Renal pelvis (tissue), 12 donors: ENCODE measurements at places on chromosomes 11 and 22.

- DNase-seq = no peak
Observed at GRCh38 chr11:6962673-6963072, 36.4 kb downstream of the ZNF215 start.

DNA sequence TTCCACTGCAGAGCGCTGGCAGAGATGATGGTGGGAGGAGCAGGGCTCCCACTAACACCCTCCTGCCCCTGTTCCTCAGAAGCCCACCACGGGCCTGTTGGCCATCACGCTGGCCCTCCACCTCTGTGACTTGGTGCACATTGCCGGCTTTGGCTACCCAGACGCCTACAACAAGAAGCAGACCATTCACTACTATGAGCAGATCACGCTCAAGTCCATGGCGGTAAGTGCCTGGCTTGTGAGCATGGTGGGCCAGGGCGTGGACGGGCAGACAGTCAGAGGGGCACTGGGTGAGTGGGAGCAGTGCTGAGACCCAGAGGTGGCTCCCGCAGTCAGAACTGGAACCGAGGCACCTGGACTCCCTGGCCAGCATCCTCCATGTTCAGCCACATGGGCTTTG lies 57.9 kb downstream of the ST3GAL4 start:
- DNase-seq = no peak

GRCh38 chr22:38017939-38018885 lies 33.9 kb upstream of the SOX10 start:
- no peak for DNase-seq

DNA sequence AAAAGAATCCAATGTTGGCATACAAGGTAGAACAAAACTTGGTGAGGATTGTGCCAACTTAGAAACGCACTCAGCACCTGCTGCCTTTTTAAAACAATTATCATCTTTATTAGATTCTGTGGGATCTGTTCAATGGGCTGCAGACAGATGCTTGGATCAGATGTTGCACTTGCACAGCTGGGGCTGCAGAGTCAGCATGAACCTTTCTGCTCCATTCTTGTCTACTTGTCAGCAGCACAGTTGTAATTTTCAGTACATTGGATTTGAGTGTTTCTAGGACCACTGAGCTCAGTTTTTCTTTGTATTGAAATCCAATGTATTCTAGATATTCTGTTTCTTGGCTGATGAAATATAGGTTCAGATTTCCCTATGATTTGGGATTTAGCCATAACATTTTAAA lies 164.5 kb downstream of the LUZP2 start:
- no peak for DNase-seq

DNA sequence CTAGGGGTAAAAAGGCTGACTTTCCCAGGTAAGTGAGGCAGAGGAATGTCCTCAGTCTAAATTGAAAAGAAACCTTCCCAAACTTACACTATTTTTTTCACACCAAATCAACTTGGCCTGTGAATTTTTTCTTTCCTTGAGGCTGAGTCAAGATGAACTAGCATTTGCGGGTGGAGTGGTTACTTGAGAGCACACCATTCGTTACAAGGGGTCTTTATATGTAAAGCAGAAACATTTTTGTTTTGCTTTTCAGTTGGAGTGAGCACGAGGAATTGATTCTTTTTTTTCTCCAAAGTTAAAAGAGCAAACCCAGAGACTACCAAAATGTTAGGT lies 36.4 kb downstream of the MAML2 start:
- no peak for DNase-seq

DNA sequence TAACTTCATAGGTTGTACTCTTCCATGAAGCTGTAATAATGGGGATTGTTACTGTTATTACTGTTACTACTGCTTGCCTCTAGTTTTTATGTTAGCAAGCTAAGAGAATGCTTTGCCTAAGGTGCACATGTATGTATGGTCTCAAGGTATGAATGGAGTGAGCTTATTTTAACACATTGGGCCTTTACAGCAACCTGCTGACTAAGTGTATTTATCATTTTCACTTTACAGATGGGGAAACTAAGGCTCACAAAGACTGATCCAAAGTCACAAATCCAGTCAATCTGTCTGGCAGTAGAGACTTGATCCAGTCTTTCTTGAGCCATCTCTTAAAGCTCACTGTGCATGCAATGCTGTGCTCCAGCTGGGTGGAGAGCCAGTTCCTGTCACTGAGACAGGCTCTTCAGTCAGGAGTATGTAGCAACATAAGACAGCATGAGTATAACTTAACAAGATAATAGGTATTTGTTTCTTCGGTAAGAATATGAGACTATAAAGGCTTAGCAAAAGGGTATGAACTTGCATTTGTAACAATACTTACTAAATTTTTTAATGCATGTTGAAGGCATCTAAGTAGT lies 66.5 kb downstream of the PPP2R1B start:
- DNase-seq = no peak

GRCh38 chr11:73348838-73349237 lies 27.4 kb upstream of the RELT start:
- no peak for DNase-seq

- no peak for DNase-seq
Observed at GRCh38 chr11:37450613-37451012, 852.6 kb upstream of the RAG2 start.

DNA sequence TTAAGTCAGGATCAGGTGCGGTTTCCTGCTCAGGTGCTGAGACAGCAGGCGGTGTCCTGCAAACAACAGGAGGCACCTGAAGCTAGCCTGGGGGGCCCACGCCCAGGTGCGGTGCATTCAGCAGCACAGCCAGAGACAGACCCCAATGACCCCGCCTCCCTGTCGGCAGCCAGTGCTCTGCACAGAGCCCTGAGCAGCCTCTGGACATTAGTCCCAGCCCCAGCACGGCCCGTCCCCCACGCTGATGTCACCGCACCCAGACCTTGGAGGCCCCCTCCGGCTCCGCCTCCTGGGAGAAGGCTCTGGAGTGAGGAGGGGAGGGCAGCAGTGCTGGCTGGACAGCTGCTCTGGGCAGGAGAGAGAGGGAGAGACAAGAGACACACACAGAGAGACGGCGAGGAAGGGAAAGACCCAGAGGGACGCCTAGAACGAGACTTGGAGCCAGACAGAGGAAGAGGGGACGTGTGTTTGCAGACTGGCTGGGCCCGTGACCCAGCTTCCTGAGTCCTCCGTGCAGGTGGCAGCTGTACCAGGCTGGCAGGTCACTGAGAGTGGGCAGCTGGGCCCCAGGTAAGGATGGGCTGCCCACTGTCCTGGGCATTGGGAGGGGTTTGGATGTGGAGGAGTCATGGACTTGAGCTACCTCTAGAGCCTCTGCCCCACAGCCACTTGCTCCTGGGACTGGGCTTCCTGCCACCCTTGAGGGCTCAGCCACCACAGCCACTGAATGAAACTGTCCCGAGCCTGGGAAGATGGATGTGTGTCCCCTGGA lies at the start of gene MYO7A:
TSS of gene MYO7A (plus strand) at position 327 of the 772 bp plus-strand sequence. CDS start 2,389 bp downstream, outside the sequence.
- peak; percentile 89 for DNase-seq

DNA sequence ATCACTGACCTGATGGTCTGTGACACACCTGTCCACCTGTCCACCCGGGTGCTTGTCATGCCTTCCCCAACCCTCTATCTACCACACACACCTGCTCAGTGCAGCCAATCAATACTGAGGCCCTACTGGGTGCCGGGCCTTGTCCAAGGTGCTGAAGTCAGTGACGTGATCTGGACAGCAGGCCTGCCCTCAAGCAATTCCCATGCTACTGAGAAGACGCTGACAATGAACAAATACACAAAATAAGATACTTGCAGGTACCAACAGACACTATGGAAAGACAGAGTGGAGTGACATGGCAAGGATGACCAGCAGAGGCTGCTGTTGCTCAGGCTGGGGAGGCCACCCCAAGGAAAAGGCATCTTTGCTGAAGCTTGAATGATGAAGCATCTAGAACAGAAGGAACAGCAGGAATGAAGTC lies 21.2 kb downstream of the PLAAT3 start:
- DNase-seq = no peak

GRCh38 chr11:13220148-13220547 lies 57.4 kb upstream of the BMAL1 start:
- no peak for DNase-seq

DNA sequence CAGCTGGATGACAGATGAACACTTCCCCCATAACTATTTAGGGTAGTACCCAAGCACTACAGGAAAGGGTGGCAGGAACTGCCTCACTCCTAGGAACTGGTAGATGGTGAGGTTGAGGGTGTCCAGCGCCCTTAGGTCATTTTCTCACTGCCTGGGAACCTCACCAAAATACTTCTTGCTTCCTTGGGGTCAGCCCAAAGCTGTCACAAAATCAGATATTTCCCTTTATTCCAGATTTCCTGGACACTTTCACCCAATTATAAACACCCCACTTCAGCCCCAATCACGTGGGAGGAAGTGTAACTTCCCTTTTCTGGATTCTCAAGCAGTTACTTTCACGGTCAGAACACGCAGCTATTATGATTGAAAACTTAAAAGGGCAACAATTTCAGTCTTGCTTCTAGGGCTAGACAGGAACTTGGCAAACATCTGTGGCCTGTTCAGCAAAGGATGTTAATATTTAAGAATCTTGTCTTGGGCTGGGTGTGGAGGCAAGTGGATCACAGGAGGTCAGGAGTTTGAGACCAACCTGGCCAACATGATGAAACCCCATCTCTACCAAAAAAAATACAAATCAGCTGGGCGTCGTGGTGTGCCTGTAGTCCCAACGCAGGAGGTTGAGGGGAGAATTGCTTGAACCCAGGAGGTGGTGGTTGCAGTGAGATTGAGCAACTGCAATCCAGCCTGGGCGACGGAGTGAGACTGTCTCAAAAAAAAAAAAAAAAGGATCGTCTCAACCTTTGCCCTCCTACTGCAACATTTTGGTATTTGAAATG lies 4.0 kb downstream of the FTH1 start:
- no peak for DNase-seq

DNA sequence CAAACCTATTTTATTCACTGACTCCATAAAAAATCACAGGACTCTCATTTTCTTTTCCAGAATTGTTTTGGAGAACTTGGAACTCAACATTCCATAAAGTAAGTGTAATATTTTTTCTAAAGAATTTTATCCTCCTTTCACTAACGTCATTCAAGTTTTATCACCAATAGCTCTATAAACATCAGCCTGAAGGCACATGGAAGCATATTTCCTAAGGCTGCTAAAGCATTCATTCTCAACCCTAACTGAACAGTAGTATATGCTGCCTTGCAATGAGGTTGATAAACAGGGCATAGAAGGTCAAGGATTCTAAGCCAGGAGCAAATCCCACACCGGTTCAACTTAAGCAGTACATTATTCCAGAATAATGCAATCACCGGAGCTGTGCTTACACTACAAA lies 273.9 kb downstream of the RAB38 start:
- no peak for DNase-seq

DNA sequence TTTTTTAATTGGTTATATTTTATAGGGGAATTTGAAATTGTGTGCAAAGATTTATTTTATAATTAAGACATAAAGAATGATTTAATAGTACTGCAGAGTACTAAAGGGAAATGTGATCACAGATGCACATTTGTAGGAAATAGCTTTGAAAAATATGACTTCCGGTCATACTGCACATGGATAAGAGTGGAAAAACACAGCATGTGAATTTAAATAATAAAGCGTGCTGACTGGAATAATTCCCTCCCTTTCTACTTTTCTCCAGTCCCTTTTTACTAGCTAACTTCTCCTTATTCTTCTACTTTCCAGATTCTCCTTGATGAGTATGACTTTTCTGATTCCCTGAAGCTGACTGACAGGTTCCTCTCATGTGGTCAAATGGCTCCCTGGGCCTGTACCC lies 238.4 kb upstream of the CTSC start:
- peak; percentile 40 for DNase-seq

GRCh38 chr11:504053-504993 lies 2.7 kb downstream of the RNH1 start:
- peak; percentile 53 for DNase-seq

- no peak for DNase-seq
Observed at GRCh38 chr11:10413268-10413667, 41.8 kb upstream of the AMPD3 start.

DNA sequence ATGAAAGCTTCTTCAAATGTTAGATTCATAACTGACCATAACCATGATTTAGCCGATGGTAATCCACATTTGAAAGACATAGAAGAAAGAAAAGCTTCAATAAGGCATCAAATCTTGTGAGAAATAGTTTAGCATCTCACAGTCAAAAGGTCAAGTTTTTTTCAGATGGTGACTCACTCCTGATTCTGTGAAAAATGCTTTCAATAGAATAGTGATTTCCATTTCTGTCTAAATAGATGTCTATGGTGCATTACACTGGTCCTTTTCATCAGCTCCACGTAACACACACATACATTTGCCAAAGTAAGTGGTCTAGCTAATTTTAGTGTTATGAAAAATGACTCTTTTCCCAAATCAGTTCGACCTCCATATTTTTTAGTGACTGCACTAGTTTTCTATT lies 139.2 kb downstream of the LRRC4C start:
- no peak for DNase-seq

- DNase-seq = no peak
Observed at GRCh38 chr11:1163911-1164735, 6.4 kb downstream of the MUC5AC start.

DNA sequence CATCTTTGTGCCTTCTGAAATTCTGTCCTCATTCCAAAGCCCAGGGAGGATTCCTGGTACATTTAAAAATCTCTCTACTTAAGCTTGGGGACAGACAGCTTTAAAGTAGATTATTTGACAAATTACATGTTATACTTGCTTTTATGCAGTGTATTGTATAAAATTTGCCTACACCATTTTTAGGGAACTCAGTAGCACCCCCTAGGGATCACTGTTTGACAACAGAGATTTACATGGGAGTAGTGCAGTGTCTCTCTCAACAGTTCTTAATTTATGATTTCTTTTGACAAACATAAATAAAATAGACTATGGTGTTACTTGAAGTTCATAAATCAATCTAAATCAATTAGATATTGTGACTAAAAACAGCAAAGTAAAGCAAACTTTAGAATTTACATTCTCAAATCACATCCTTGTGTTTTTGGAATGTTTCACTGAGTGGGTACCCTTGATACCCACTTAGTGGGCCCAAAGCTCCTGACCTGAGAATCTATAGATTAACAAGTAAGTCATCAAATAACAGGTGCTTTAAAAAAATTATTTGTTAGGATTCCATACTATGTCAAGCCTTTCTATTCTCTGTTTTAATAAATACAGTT lies 428.8 kb downstream of the DYNC2H1 start:
- DNase-seq = no peak
